ENCODE measurements at places on chromosomes 3 and 15. TPM values are rescaled to one million over a fixed set of nuclear protein-coding genes. Genes with fewer than 3 reads are reported as not detected.

DNA sequence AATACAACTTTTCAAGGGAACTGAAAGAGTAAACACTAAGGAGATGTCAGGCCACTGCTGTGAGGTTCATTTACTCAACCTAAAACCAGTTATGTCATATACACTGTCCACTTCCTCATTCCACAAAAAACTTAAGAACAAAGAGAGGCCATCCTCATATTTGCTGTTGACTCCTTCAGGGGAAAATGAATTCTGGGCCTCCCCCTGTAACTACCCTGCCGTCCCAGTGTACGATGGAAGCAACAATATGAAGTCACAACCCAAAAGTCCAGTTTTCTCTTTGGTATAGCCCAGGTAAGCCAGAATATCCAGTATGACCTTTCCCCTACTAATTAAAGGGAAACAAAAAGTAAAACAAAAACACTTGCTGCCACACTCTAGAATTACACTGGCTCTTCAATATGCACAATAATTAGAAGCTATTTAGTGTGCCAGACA, 16.2 kb downstream of the CEP152 start:
- no peak for DNase-seq

DNA sequence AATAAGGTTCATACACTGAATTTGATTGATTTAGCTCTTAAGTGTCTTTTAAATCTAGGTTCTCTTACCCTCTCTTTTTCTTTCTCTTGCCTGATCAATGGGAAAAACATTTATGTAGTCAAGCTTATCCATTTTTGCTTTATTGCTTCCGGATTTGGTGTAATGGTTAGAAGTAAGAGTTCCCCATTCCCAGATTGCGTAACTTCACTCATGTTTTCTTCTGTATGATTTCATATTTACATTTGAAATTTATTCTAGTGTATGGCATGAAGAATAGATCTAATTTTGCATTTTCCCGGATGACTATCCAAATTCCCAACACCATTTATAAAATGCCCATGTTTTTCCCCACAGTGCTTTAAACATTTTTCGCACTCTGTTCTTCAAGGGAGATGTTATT, 27.9 kb upstream of the SV2B start:
- DNase-seq = no peak

GRCh38 chr3:13548696-13549622, at the start of gene FBLN2:
Gene FBLN2, plus strand, starts transcription at chr3:13549125. Its CDS starts 21,231 bp downstream, at chr3:13570356.
- no peak for DNase-seq

GRCh38 chr3:8953313-8953712, 10.0 kb downstream of the RAD18 start:
- peak; percentile 88 for DNase-seq

- DNase-seq = no peak
Measured at GRCh38 chr3:193342551-193342950, 36.0 kb downstream of the ATP13A5 start.

ADGRG7 gene
- not detected for total RNA-seq

All from Karpas-422 (cell line).